Esophagus squamous epithelium (tissue), 5 donors: ENCODE measurements at places on chromosomes 1 and 21.

DNA sequence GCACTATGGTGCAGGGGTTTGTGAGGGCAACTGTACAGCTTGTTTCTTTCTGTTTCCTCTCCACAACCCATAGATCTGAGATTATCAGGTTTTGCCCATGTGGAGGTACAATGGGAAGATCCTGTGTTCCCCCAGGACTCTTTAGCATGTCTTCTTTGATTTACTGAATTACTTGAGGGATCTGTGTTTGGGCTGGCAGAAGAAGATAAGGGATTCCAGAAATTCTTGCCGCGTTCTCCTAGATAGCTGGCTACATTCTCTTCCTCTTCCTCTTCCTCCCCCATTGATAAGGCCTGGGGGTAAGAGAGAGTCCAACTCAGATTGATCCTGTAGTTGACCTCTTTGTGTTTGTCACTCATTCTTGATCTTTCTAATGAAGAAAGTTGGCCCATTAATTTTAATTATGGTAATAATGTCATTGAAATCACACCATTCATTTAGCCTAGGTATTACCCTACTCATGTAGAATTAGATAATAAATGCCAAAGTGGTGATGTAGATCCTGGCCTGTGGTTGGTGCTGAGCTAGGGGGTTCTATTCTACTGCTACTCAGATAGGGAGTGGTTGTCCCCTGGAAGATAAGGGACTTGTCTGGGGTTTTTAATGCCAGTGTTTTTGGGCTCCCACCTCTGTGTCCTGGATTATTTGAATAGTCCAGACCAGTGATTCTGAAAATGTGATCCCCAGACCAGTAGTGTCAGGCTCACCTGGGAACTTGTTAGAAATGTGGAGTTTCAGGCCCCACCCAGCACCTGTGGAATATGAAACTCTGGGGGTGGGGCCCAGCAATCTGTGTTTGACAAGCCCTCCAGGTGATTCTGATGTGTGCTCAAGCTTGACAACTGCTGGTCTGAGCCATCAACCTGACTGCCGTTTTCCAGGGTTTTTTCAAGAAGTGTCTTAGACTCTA is 122.2 kb downstream of the NOS1AP start:
- DNase-seq, result no peak

GRCh38 chr1:65084066-65084465 is 63.9 kb upstream of the AK4 start:
- DNase-seq, result no peak

GRCh38 chr1:203672346-203672745 is 45.7 kb downstream of the ATP2B4 start:
- DNase-seq, result no peak

DNA sequence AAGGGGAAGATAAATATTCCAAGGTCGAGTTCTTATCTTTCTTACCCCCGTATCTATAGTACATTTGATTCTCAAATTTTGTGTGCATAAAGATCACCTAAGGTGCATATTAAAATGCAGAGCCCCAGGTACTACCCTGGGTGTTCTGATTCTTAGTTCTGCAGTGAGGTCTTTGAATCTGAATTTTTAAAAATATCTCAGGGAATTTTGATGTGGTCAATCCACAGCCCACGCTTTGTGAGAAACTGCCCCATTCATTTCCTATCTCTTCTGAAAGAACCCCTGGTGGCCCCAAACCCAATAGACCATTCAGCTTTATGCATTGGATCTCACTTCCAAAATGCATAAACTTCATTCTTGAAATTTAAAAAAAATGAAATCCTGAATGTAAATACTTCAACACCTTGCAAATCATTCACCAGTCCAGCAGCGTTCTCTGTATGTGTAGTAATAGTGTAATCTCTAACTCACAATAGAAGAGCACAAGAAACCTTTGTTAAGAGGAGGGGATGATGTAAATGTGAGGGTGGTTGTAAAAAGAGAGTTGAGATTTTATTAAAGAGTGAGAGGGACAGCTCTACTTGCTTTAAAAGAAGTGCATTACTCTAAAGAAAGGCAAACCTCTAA is 108.8 kb upstream of the ZP4 start:
- no peak for DNase-seq

- DNase-seq, result no peak
These were observed 54.0 kb downstream of the ALG14 start for GRCh38 chr1:95018602-95019369.

DNA sequence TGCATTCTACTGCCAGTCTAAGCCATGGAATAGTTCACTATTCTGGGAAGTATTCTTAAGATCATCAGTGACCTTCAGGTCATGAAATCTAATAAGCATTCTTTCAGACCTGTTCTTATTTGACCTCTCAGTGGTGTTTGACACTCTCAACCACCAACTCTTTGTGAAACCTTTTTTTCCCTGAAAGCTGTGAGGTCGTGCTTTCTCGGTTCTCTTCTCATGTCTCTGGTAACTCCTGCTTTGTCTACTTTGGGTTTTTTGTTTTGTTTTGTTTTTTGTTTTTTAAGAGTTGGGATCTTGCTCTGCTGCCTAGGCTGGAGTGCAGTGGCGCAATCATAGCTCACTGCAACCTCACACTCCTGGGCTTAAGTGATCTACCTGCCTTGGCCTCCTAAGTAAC is 56.3 kb downstream of the POU2F1 start:
- DNase-seq, result no peak

- no peak for DNase-seq
These were observed 119.0 kb upstream of the NRIP1 start for GRCh38 chr21:15183813-15184257.

GRCh38 chr1:71276466-71276865 is 195.6 kb upstream of the ZRANB2 start:
- DNase-seq, result no peak

- DNase-seq, result no peak
These were observed 18.2 kb downstream of the SLC27A3 start for GRCh38 chr1:153793261-153793972.

DNA sequence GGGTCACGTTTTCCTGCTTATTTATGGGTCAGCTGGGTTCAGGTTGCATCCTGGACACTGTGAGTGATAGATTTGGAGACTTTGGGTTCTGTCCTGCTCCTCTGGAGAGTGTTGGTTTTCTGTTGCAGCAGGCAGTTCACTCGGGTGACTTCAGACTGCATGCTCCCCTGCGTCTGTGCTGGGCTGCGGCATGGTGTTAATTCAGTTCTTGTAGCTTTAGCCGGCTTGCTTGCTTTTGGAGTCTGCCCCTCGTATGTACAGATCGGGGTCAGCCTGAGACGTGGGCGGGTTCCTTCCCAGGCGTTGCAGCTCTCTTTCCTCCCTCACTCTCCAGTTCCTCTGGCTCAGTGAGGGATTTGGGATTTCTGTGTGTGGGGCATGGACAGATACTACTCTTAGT is 38.0 kb downstream of the PCNT start:
- no peak for DNase-seq
